ENCODE measurements at places on chromosomes 4 and X.

- DNase-seq = peak; percentile 24
Observed at GRCh38 chr4:100428051-100428450, 89.8 kb downstream of the EMCN start.

DNA sequence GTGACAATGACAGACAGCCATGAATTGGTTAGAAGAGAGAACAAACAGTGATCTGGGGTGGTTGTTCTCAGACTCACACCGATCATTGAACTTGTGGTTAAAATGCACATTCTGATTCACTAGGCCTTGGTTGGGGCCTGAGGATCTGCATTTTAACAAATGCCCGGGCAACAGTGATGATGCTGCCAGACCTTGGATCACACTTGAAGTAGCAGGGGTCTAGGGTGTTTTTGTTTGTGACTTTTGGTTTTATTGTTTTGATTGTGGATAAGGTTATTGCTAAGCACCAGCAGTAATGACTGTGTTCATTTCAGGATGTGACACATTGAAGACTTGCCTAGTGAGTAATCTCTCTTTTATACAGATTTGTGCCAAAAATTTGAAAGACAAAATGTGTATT is 36.5 kb downstream of the TXLNG start:
- DNase-seq = peak; percentile 1

GRCh38 chrX:119402588-119402987 is 3.5 kb downstream of the SLC25A43 start:
- no peak for DNase-seq

- peak; percentile 0 for DNase-seq
Observed at GRCh38 chrX:25941087-25941486, 197.1 kb upstream of the MAGEB18 start.

GRCh38 chrX:22296871-22297270 is 24.2 kb downstream of the CBLL2 start:
- DNase-seq = no peak

DNA sequence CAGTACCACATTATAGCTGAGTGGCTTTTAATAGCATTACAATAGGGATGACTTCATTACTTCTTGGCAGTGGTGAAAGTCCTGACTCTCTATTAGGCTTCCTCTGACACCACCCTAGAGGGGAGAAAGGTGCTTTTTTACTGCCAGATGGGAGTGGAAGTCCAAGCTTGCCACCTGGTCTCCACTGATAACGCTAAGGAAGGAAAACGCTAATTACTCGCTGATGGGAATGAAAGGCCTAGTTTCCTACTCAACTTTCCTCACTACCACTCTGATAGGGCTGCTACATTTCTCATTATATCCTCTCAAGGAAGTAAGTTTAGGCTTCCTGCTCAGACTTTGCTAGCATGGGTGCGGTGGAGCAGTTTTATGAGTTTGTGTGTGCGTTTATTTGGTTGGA is 62.3 kb upstream of the PAGE3 start:
- no peak for DNase-seq

DNA sequence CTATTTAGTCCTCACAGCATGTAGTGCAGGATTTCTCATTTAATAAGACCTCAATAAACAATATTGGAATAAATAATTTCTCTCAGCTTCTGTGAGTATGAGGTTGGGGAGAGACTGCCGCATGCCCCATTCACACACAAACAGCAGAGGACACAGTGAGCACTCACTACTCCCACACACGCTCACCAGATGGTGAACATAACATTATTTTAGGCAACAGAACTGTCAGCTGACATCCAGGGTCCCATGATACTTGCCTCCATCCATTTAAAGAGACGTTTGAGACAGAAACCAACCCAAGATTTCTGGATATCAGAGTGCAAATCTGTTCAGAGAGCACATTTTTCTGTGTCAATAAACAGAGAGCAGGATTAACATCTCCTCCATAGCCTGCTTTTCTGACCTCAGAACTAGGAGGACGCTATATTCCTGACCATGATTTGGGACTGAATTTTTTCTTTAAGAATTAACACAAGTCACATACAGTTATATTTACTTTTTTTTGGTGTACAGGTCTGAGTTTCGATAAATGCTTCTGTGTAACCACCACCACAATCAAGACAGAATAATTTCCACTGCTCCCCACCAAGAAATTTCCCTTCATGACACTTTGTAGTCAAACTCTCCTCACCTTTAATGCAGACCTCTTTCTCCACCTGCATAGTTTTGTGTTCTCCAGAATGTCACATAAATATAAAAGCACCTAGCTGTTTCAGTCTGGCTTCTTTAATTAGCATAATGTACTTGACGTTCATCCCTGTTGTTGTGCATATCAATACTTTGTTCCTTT is 16.7 kb downstream of the GPRIN3 start:
- DNase-seq = no peak

- no peak for DNase-seq
Observed at GRCh38 chr4:8188743-8189550, 10.1 kb upstream of the SH3TC1 start.

- no peak for DNase-seq
Observed at GRCh38 chr4:145308598-145308997, 128.2 kb upstream of the OTUD4 start.

- DNase-seq = no peak
Observed at GRCh38 chrX:84487365-84488353, 14.6 kb downstream of the HDX start.

- no peak for DNase-seq
Observed at GRCh38 chrX:43677993-43678392, 21.9 kb downstream of the MAOA start.

DNA sequence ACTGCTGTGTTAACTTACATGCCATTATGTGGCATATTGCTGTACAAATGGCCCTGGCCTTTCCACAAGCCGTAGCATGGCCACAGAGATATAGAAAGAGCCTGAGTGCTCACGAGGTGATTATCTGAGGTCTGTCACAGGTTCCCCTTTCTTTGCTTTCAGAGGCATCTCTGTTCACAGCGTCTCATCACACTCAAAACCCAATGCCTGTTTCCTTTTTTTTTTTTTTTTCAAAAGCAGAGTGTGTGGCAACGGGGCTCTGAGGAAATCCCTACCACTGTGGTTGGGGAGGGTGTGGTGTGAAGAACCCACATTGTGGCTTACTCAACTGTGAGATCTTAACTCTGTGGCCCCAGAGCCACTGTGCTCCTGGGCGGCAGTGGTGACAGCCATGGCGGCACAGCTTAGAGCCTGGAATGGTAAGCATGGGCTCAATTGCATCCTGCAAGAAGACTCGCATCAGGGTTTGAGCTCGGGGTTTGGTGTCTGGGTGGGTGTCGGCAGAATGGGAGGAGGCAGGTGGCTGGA is 30.8 kb downstream of the RTL5 start:
- DNase-seq = no peak

DNA sequence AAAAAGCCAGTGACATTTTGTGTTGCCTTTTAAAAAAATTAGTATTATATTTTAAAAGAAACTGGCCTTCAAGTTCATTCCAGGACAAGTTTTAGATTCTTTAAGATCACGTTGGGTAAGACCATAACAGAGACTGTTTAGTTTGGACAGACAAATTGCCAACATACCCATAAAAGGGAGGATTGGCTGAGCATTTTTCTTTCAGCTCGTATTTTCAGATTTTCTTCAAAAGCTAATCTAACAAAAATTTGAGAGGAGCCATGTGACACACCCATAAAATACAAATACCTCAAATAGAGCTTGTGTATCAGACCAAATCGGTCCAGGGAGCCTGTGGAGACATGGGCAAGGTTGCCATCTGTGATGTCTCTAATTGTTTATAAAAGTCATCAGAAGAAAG is 74.6 kb upstream of the C1QTNF7 start:
- no peak for DNase-seq

GRCh38 chr4:73185903-73186302 is 72.7 kb downstream of the ANKRD17 start:
- DNase-seq = no peak

- DNase-seq = no peak
Observed at GRCh38 chrX:14243823-14244222, 214.1 kb upstream of the GEMIN8 start.

GRCh38 chr4:32423267-32423666 is 1703.1 kb downstream of the PCDH7 start:
- DNase-seq = no peak

DNA sequence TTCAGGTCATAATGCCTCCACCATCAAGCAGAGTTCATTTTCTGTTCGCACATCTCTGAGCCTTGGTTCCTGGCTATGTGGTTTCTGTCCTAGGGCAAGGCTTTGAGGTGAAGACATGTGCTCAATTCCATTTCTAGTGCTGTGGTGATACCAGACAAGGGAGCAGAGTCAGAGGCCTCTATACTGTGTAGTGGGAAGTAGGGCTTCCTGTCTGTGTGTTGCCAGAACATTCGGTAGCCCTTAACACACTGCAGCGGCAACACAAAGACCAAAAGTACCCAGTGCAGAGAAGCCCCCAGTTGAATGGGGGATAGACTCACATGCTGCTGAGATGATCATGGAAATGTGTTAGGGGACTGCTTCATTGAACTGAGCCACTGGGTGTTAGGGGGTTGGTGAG is 56.4 kb downstream of the STARD8 start:
- no peak for DNase-seq

GRCh38 chr4:38728631-38729141 is 54.1 kb downstream of the TLR10 start:
- no peak for DNase-seq

DNA sequence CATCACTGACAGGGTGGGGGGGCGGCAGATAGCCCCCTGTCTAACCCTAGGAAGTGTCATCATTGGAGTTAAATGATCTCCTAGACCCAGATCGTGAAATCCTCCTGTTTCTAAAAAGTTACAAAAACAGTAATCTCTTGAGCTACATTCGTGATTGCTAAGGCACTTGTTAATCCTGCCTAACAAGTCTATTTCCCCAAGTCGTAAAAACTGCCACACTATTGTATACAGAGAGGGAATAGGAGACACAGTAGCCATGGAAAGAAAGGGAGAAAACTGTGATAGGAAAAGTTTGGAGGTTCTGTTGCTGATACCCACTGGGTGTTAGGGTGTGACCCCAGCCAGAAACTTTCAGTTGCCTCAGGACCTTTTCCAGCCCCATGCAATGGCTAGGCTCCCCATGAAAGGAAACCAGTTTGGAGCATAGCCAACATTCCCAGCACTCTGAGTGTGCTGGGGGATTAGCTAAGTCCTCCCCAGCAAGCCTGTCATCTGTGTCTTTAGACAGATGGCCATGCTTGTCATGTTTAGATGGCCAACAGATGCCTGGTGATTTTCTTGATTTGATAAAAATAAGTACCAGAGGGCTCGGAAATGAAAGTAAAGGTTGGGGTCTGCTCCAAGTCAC is 63.3 kb upstream of the ANXA10 start:
- DNase-seq = no peak

- no peak for DNase-seq
Observed at GRCh38 chr4:187416216-187416615, 579.4 kb upstream of the ZFP42 start.

- no peak for DNase-seq
Observed at GRCh38 chr4:142713282-142714030, 132.6 kb downstream of the INPP4B start.

- DNase-seq = peak; percentile 23
Observed at GRCh38 chrX:149962859-149963757, 24.8 kb upstream of the EOLA2 start.

GRCh38 chrX:65941775-65942174 is 98.1 kb downstream of the VSIG4 start:
- no peak for DNase-seq

DNA sequence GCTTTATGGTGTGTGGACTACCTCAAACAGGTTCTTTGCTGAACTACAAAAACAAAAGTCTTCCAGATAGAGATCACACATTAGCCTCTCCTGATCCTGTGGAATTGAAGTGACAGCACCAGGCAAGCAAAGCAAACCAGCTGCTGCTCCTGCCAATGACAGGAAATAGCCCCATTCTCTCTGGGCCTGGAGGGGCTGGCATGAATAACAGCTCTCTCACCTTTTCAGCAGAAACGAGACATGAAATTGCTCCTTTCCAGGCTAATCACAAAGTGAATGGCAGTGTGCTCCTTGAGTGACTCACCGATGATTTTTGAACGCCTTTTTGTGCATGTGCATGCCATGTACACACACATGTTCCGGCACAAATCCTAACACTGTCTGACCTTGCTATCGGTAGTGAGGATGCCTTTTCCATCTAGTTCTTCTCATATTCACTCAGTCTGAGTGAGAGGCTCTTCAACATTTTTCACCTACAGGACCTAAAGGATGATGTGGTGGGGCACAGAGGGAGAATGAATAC is 24.4 kb downstream of the MFAP3L start:
- DNase-seq = no peak

DNA sequence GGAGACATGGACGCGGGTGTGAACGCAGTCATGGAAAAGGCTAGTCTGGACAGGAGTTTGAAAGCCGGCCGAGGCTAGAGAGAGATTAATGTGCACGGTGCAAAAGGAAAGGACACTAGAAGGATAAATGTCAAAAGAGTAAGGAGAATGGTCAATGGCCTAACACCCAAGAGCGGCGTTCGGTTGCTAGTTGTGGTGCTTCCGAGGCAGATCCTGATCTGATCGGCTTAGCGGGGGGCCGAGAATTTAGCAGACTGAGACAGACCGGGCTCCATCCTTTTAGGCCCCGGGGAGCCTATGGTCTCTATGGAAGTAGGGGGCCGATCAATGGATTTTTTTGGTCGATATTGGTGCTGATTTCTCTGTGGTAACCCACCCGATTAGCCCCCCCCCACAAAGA is 6.9 kb downstream of the GAGE10 start:
- no peak for DNase-seq

DNA sequence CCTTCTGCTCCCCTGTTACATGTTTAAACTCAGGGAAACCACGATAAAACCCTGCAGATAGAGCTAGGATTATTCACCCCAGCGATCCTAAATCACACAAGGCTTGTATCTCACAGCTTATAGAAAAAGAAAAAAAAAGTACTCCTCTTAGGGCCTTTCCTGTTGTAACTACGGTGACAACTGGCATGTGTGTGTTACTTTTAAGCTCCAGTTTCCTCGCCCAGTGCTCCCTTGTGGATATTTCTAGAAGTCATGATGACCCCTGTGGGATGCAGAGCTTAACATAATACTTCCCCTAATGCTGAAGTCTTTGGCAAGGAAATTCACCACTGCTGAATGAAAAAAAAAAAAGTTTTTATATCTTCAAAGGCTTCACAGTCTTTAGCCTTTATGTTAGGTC is 114.7 kb downstream of the NWD2 start:
- no peak for DNase-seq

DNA sequence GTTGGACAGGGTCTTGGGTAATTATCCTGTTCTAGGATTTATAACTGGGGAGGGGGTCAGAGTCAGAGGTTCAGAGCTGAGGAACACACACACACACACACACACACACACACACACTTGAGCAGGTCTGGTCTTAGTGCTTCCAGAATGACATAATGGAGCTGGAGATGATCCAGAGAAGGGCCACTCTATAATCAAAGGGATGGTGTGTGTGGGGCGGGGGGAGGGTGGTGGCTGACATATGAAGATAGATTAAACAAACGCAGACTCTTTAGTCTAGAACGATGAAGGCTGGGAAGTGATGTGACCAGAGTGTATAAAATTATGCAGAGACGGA is 434 bp upstream of the TMEM255A start:
- no peak for DNase-seq

GRCh38 chrX:45517090-45517973 is 316.7 kb upstream of the DIPK2B start:
- DNase-seq = peak; percentile 35

- DNase-seq = no peak
Observed at GRCh38 chr4:183834252-183834651, 70.9 kb upstream of the STOX2 start.
